NCI-H1092 (cell line): ENCODE measurements at places on chromosomes 16 and 17.

GRCh38 chr16:11768849-11769248, 26.2 kb upstream of the TXNDC11 start:
- no peak for DNase-seq

- no peak for DNase-seq
These were observed 13.2 kb upstream of the SPN start for GRCh38 chr16:29649588-29650494.

GRCh38 chr17:979539-980405, at the start of gene NXN:
TSS of gene NXN (minus strand) at chr17:979776.
- no peak for DNase-seq

DNA sequence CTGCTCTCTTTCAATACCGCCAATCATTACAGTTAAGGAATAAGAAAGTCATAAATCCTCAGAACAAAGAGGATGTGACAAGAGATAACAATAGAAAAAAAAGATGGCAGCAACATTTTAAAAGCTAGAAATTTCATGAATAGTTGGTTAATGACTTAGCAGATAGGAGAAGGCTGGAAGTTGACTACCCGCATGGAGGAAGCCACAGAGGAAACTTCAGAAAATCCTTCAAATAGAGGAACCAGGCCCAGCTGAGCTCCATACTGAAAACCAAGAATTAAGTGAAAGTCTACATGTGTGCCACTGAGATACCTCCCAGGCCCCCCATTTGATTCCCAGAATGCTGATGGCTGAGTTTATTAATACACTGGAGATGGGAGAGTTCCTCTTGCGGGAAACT, 109.3 kb downstream of the GSG1L start:
- no peak for DNase-seq

- DNase-seq, result no peak
These were observed 16.8 kb downstream of the AKTIP start for GRCh38 chr16:53486230-53486629.

GRCh38 chr17:36495076-36495578, 8.6 kb downstream of the ZNHIT3 start:
- DNase-seq, result no peak

DNA sequence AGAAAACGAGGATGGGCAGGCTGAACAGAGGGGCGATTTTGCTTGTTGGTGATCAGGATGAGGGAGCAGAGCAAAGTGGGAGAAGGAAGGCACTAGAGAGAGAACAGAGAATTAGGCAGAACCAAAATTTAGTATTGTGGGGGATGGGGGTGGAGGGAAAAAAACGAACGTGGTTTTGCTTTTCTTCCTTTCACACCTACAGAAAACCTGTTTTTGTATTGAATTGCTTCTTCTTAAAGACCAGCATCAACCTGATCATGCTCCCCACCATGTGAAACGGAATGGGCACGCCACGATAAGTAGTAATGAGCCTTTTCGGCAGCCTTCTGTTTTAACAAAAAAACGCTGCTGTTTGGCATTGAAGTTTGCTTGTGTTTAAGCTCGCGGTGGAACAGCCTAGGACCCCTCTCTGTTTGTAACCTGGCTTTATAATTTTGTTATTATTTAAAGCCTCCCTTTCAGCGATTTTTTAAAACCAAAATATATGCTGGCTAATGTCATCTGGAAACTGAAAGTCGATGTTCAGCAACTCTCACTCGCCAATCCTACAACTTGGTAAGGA, 36.8 kb downstream of the ERCC4 start:
- DNase-seq, result no peak

DNA sequence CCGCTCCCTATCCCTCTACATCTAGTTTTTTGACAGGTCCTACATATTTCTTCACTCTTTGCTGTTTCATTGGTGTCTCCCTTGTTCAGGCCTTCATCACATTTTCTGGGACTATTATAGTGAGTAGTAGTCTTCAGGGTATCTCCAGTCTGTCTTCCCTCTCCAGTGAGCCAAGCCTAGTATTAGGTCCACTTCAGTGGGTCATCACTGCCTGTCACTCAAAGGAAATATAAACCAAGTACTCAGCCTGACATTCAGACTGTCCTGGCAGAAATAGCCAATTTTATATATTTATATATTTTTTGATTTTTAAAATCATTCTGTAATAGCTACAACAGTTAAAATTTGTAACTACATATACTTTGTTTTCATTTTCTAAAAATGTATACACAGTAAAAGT, 137.8 kb downstream of the CYB561 start:
- no peak for DNase-seq

DNA sequence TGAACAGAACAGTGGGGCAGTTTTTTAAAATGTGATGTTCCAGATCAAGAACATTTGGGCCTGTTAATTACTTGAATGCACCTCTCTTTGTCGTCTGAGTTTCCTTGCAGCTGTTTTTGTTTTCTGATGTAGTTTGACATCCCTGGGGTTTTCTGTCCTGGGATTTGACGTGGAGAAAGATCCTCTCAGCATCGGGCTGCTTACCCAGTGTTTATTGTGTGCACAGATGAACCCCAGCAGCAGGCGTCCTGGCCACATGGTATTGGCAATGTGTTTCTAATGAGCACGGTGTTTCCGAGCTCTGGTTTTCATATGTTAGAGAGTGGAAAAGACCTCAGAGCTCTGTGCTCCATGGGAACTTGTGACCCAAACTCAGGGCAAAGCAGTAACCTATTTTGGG, 191.1 kb upstream of the IRX3 start:
- no peak for DNase-seq

- no peak for DNase-seq
These were observed 23.7 kb downstream of the LASP1 start for GRCh38 chr17:38893607-38894006.

GRCh38 chr16:67883872-67884261, 818 bp upstream of the NRN1L start:
- peak; percentile 43 for DNase-seq
